ENCODE measurements at places on chromosomes 6 and 20.

DNA sequence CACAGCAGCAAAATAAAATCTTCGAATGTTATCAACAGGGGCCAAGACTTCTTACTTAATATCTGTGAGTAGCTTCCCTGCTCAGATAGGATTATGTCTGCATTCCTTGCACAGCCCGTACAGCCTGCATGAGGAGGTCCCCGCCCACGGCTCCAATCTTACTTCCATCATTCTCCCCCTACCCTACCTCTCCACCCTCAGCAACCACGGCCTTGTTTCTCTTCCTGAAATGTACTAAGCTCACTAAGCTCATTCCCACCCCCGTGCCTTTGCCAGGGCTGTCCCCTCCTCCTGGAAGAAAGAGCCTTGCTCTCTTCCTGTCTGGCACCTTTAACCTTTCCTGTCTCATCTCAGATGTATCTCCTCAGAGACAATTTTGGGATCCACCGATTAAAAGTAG, 120.4 kb downstream of the BCAS1 start:
- no peak for DNase-seq

GRCh38 chr6:137717074-137718073, 149.7 kb upstream of the TNFAIP3 start:
- no peak for DNase-seq

- DNase-seq = no peak
Measured at GRCh38 chr6:131803007-131803769, 4.6 kb upstream of the ENPP1 start.

DNA sequence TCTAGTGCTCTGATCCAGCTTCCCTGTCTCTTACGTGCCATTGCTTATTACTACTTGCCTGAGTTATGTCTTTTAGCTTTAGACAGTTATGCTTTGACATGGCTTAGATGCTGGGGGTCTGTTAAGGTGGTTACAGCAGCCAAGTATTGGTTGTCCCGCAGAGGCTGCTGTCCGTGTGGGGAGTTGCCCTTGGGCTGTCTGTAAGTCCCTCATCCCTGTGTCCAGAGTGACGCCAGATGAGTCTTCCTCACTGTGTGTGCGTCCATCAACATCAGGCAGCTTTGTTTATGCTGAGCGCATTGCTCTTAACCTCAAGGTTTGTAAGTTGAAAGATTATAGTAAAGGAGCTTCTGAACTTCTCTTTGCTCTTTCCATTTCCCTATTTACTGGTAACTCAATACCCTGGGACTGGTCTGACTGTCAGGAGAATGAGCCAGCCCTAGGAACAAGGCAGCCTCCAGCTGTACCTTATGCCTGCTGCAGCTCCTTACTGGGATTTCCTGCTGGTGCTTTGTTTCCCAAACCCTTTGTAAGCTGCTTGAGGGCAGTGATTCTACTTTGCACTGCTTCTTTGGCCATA, 7.2 kb downstream of the FAM120B start:
- DNase-seq = no peak

DNA sequence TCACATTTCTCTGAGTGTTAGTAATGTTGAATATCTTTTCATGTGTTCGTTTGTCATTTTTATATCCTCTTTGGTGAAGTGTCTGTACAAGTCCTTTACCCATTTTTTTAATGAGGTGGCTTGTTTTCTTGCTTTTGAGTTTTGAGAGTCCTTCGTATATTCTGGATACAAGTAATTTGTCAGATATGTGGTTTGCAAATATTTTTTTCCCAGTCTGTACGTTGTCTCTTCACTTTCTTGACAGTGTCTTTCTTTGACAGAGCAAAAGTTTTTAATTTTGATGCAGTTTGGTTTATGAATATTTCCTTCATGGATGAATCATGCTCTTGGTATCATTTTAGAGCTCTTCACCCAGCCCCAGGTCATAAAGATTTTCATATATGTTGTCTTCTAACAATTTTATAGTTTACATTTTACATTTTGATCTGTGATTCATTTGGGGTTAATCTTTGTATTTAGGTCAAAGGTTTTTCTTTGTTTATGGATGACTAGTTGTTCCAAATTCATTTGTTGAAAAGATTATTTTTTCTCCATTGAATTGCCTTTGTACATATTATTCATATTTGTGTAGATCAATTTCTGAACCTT, 152.5 kb downstream of the MRPL14 start:
- no peak for DNase-seq

DNA sequence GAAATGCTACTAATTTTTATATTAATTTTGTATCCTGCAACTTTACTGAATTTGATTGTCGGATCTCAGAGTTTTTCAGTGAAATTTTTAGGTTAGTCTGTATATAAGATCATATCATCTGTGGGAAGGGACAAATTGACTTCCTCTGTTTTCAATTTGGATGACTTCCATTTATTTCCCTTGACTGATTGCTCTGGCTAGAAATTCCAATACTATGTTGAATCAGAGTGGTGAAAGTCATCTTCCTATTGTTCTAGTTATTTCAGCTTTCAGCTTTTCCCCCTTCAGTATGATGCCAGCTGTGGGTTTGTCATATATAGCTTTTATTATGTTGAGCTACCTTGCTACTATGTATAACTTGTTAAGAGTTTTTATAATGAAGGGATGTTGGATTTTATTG, 771.2 kb downstream of the KIF16B start:
- no peak for DNase-seq

GRCh38 chr20:48002517-48002970, 217.3 kb upstream of the SULF2 start:
- DNase-seq = no peak

GRCh38 chr20:25198663-25199383, 3.3 kb downstream of the ENTPD6 start:
- no peak for DNase-seq

- DNase-seq = no peak
Measured at GRCh38 chr6:170516783-170517616, 36.1 kb downstream of the PSMB1 start.

DNA sequence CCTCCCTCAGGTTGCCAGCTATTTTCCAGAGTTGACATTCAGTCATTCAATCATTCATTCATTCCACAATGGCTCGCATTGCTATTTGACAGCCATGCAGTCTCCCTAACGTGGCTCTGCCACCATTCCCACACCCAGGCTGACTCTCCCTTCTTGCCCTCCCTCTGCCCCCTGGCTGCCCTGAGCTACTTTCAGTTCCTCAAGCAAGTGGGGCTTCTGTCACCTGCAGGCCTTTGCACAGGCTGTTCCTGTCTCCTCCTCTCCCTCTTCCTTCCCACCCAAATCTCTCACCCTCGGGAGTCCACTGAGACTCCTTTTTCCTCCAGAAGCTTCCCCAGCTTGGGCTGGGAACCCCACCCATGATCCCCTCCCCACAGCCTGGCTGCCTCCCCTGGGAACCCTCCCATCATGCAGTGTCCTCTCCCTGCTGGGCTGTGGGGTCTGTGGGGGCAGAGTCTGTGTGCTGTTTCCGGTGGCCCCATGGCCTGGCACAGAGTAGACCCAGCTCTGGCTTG, 2.6 kb downstream of the PACSIN1 start:
- DNase-seq = no peak

- DNase-seq = no peak
Measured at GRCh38 chr20:51668947-51669346, 99.2 kb downstream of the ATP9A start.

- DNase-seq = no peak
Measured at GRCh38 chr6:83597051-83597450, 84.7 kb downstream of the PRSS35 start.

DNA sequence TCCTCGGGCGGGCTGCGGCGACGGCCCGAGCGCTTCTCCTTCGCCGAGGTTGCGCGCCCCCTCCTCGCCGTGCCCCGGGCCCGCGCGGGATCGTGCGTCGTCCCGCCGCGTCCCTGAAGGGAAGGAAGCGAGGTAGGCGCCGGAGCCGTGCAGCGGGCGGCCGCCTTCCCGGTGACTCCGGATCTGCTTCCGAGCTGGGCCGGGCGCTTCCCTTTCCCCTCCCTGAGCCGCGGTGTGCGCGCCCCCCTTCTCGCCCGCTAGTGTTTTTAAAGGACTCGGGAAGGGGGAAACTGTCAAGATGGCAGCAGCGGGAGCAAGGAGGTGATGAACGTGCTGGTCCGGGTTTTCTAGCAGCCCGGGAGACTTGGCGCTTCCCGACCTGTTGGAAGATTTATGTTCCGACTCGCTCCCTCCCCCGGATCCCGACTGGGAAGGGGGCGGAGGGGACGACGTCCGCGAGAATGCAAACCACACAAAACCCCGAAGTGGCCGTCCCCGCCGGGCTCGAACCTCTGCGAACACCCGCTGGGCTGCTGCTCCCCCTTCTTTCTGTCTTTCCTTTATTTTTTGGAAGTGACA, 744 bp upstream of the FOXO3 start:
- DNase-seq = peak; percentile 88

DNA sequence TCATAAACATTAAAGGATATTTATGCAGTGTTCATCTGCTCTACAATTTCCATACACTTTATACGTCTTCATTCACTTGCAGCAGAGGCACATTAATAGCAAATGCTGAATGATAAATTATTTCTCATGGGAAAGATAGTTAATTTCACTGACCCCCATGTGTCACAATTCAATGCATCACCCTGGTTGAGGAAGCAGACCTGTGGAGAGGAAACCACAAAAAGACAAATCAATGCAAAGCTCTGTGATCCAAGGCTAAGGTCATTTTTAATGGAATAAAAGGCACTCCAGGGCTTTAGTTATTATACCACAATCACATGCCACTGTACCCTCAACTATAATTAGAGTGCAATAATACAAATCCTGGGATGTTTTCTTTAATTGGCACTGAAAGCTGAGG, 40.3 kb upstream of the TENT5A start:
- DNase-seq = no peak

GRCh38 chr6:110255211-110255750, 75.1 kb downstream of the CDC40 start:
- DNase-seq = no peak

DNA sequence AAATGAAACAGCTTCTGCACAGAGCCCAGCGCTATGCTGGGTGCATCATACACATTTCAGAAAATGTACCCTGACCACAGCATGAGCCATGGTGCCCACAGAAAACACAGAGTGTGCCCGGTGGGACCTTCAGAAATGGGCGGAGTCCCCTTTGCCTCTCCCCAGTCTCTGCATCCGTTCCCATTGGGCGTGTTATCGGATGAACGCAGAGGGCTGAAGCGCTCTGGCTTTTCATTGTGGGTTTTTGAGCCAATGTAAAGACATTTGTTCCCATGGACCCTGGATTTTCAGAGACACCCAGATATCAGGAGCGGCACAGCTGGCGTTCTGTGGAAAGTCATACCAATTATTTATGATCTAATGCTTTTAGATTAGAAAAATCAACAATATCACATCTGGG, 99.8 kb downstream of the DACT2 start:
- DNase-seq = no peak

GRCh38 chr6:4522453-4522852, 253.8 kb upstream of the CDYL start:
- no peak for DNase-seq

DNA sequence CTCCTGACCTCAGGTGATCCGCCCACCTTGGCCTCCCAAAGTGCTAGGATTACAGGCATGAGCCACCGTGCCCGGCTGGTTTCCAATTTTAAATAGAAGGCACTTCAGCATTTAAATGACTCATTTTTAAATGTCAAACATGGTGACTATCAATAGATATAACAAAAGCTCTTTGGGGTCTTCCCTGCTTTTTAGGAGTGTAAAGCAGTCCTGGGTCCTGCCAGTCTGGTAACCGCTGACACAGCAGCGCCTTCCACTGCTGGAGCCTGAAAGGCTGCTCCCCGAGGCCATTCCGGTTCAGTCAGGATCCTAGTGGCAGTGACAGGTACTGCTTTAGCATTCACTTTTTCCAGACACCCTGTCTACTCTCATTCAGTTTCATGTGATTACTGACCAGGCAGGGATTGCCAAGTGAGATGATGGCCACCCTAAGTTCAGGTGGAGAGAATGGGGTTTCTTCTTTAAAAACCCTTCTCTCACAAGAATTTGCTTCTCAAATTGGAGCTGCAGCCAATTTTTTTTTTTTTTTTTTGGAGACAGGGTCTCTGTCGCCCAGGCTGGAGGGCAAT, 5.1 kb downstream of the DIDO1 start:
- no peak for DNase-seq

DNA sequence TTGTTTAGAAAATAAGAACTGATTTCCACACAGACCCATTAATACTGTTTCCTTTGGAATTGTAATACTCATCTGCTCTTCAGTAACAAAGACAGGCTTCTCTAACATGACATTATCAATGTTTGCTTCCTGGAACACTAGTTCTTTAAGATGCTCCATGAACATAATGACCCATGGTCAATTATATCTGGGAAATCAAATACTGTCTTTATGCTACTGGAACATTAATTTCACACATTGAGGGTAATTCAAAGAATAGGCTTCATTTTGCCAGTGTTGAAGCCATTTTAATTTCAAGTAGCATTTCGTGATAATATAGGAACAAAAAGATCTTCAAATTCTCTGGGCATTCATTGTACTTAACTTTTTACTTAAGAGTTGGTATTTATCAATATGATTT, 80.9 kb downstream of the OPN5 start:
- DNase-seq = no peak

Measured in cortex of kidney (tissue), 1 donor.